ENCODE measurements at places on chromosomes 2 and 18. TPM values are rescaled to one million over a fixed set of nuclear protein-coding genes. Genes with fewer than 3 reads are reported as not detected.

- H3K27me3 ChIP-seq = no peaks in the 10 kb centered on the region
- no peak for DNase-seq
- H3K4me1 ChIP-seq = no peaks in the 10 kb centered on the region
- no peak overlapping the region for H3K27ac ChIP-seq
- no peak overlapping the region for H3K4me3 ChIP-seq
- no peaks in the 10 kb centered on the region for H3K36me3 ChIP-seq
Measured at GRCh38 chr2:25441353-25441752, 99.6 kb upstream of the DNMT3A start.

DNA sequence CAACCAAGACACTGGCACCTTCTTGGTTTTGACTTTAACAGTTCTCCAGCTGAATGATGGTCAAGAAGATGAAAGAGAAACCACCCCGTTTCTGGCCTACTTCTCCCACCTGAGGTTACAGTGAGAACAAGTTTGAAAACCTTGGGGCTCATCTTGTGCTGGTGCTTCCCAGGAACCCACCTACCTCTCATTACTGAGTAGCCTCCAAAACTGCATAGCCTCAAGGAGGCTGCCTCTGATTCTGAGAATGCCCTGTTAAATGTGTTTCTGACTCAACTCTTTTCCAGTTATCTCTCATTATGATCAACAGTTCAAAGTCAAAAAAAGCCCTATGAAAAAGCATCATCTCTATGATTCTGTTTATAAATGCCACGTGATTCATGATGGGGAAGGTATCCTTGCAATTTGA lies 121.9 kb downstream of the CACNB4 start:
- peaks cover 12% of the 10 kb centered on the region for H3K27me3 ChIP-seq
- no peak overlapping the region for H3K4me3 ChIP-seq
- no peaks in the 10 kb centered on the region for H3K4me1 ChIP-seq
- H3K27ac ChIP-seq = no peak overlapping the region

DNA sequence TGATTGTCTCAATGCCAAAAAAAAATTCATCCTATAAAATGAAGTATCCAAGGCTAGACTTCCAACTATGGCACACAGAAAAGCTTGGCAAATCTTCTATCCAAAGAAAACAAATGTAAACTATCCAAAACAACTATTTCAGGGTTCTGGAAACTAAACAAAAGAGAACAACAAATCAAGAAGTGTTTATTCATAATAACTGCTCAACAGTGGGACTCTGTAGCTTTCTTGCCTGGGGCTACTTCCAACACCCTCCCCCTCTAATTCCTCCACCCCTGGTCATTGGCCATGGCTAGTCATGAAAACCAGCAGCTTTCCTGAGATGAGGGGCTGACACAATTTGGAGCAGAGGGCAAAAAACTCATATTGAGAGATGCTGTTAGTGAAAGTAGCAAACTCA lies 107.0 kb downstream of the EXOC6B start:
- no peaks in the 10 kb centered on the region for H3K36me3 ChIP-seq
- DNase-seq = no peak

- H3K27me3 ChIP-seq = peaks cover 4% of the 10 kb centered on the region
- H3K4me3 ChIP-seq = no peak overlapping the region
- no peak for DNase-seq
- no peaks in the 10 kb centered on the region for H3K4me1 ChIP-seq
- H3K27ac ChIP-seq = no peak overlapping the region
Measured at GRCh38 chr2:16373341-16373740, 292.3 kb downstream of the CYRIA start.

Gene EN1
- not detected for total RNA-seq

Gene CRIM1
- 46.5 TPM for total RNA-seq

Gene GAD1
- total RNA-seq = 0.70 TPM

All from A673 (cell line).